ENCODE measurements at places on chromosomes 5 and 9. TPM values are rescaled to one million over a fixed set of nuclear protein-coding genes. Genes with fewer than 3 reads are reported as not detected.

DNA sequence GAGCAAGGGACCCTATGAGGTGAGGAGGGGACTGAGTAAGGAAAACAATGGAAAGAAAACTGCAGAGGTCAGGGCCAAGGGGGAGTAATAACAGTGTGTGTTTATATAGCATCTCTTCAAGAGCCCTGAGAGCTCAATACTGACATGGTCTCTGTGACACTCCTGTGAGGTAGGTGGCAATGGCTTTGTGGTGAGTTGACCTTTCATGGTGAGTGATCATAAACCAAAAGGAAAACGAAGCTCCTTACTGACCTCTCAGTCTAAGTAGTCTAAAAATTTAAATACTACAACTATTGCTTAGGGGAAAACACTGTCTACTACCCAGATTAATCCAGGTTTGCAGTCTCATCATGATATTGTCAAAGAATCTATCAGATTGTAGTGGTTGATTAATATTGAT is 130.9 kb downstream of the SNCAIP start:
- no peak overlapping the region for H3K4me3 ChIP-seq
- DNase-seq, result no peak
- H3K36me3 ChIP-seq, result no peaks in the 10 kb centered on the region
- no peaks in the 10 kb centered on the region for H3K4me1 ChIP-seq
- no peak overlapping the region for H3K27ac ChIP-seq

DNA sequence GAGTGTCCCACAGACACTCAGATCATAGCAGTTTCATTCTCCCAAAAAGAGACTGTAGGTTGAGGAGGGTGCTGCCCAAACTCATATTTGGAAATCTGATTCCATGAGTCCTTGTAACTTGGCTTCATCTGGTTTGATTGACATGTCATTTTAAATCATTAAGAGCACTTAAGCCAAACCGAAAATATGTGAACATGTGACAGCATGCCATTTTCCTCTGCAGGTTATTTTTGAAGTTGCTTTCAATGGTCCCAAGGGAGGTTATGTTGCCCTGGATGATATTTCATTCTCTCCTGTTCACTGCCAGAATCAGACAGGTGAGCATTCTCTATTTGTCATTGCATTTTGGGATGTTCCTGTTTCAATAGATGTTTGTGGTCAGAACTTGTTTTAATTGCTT is 87.6 kb downstream of the MAMDC2 start:
- H3K27ac ChIP-seq, result no peak overlapping the region
- no peak for DNase-seq
- no peaks in the 10 kb centered on the region for H3K27me3 ChIP-seq
- H3K4me1 ChIP-seq, result peaks cover 36% of the 10 kb centered on the region

- peaks cover 7% of the 10 kb centered on the region for H3K4me1 ChIP-seq
Observed at GRCh38 chr5:80781356-80781755, 126.6 kb upstream of the DHFR start.

DNA sequence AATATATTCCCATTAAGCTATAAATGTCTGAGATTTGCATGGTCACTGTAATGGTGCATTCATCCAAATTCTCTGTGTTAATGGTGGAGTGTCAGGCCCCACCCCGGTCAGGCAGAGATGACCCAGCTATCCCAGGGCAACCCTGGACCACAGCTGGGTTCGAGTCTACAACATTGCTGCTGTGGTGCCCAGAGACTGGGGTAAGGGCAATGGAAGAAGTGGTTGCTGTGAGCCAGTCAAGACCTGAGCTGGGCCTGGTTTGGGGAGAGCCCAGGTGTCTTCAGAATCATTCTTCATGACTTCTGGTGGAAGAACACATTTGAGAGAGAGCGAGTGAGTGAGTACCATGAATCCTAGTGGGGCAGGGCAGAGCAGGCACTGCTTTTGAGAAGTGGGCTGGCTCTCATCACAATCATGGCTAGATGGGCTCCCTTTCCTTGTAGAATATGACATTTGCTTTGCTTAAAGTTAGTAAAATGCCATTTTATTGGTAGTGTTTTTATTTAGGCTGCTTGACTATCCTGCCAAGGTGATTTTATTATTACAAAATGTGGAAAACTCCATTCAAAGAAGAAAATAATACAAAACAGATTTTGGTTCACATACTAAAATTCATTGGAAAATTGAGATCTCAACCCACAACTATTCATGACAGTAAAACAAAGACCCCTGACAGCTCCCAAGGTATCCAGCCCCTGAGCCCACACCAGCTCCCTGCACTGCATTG is 125.8 kb upstream of the SLC25A48 start:
- peaks cover 35% of the 10 kb centered on the region for H3K27me3 ChIP-seq
- no peaks in the 10 kb centered on the region for H3K36me3 ChIP-seq
- H3K27ac ChIP-seq, result no peak overlapping the region
- no peaks in the 10 kb centered on the region for H3K4me1 ChIP-seq

GRCh38 chr5:131965826-131966415 is 20.5 kb upstream of the MEIKIN start:
- no peak overlapping the region for H3K27ac ChIP-seq
- no peak for DNase-seq
- no peaks in the 10 kb centered on the region for H3K36me3 ChIP-seq
- H3K4me1 ChIP-seq, result no peaks in the 10 kb centered on the region

GRCh38 chr5:53472720-53473510 is 7.5 kb upstream of the FST start:
- no peak overlapping the region for H3K4me3 ChIP-seq
- no peaks in the 10 kb centered on the region for H3K4me1 ChIP-seq
- H3K36me3 ChIP-seq, result no peaks in the 10 kb centered on the region
- H3K27ac ChIP-seq, result no peak overlapping the region
- DNase-seq, result no peak
- no peaks in the 10 kb centered on the region for H3K27me3 ChIP-seq

DNA sequence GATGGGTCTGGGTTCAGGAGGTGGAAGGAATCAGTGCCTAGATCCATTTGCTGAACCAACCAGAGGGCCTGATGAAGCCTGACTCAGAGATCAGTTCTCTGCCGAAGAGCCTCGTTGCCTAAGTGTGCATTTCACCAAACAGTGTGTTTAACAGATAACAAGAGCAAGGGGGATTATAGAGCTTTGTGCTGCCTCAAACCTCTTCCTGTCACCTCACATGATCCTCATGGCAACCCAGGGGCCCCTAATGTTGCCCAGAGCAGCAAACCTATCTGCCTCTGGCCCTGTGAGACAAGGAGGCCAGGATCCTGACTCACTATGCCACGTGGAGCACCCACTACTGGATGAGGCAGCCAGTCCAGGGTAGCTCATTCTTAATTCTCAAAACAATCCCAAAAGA is 66.3 kb upstream of the EPB41L4B start:
- H3K27me3 ChIP-seq, result no peaks in the 10 kb centered on the region
- no peak overlapping the region for H3K27ac ChIP-seq
- H3K4me1 ChIP-seq, result no peaks in the 10 kb centered on the region
- no peak overlapping the region for H3K4me3 ChIP-seq

DNA sequence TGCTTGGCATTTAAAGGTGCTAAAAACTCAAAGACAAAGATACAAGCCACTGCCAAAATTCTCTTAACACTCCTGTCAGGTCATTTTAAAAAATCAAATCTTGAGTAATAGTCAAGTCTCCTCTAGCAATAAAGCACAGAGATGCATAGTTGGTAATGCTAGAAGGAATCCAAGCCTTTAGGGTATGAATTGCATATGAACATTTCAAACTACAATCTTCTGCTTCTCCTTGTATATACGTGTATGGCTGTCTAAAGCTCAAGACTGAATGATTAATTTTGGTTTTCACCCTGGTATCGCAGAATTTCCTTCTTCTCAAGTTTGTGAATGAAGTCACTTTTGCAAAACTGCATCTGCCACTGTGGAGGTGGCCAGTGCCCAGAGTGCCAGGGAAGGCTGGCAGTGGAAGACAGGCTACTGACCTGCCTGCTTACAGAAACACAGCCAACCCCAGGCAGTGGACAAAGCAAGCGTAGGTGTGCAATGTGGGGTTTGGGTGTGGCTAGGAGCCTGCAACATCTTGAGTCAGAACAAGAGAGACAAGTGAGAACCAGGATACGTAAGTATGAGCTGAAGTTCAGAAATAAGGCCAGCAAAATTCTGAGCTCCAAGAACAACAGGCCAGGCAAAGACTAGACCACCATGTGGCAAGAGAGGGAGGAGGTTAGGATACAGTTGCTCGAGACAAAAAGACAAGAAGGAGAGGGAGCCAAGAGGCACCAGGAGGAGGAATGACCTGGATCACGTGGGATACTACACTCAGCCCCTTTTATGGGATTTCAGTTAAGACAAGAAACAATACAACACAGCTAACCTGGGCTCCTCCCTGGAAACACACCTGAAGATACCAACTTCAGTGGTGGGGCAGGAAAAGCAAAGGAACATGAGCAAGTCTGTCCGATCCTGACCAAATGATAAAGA is 22.6 kb downstream of the MYO10 start:
- H3K36me3 ChIP-seq, result peaks cover 4% of the 10 kb centered on the region
- no peak for DNase-seq
- peak overlapping the region; percentile 45 for H3K27ac ChIP-seq
- H3K27me3 ChIP-seq, result no peaks in the 10 kb centered on the region

DNA sequence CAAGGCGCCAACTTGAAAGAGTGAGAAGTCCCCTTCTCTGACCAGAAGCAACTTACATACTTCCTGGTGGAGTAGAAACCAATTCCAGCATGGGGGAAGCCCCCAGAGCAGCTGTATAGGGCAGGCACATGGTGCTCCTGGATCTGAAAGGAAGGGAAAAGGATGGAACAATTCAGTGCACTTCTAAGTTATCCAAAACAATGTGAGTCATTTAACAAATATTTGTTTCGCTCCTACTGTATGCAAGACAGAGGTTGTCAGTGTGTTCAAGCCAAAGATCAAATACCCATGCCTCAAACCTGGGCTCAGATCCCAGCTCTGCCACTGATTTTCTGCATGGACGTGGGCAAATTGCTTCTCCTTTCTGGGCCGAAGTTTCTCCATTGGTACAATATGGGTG is 67.1 kb downstream of the LHX2 start:
- DNase-seq, result peak; percentile 53
- no peaks in the 10 kb centered on the region for H3K36me3 ChIP-seq
- peaks cover 14% of the 10 kb centered on the region for H3K4me1 ChIP-seq
- no peak overlapping the region for H3K27ac ChIP-seq
- peaks cover 25% of the 10 kb centered on the region for H3K27me3 ChIP-seq

DNA sequence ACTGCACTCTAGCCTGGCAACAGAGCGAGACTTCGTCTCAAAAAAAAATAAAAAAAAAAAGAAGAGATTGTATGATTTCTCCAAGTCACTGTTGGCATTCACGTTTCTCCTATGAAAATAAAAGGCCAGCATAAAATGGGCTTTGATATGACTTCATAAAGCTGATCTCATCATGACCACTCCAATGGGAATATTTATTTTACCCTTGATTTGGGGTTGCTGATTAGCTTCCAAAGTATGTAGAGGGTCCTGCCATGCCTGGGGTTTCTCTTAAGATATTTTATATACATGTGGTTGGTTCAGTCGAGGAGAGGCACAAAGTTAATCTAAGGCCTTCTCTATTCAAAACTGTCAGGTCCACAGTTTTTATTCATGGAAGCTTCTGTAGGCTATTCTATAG is 247.0 kb upstream of the TNC start:
- no peak for DNase-seq
- H3K36me3 ChIP-seq, result no peaks in the 10 kb centered on the region
- no peak overlapping the region for H3K27ac ChIP-seq
- H3K27me3 ChIP-seq, result no peaks in the 10 kb centered on the region
- H3K4me3 ChIP-seq, result no peak overlapping the region

DNA sequence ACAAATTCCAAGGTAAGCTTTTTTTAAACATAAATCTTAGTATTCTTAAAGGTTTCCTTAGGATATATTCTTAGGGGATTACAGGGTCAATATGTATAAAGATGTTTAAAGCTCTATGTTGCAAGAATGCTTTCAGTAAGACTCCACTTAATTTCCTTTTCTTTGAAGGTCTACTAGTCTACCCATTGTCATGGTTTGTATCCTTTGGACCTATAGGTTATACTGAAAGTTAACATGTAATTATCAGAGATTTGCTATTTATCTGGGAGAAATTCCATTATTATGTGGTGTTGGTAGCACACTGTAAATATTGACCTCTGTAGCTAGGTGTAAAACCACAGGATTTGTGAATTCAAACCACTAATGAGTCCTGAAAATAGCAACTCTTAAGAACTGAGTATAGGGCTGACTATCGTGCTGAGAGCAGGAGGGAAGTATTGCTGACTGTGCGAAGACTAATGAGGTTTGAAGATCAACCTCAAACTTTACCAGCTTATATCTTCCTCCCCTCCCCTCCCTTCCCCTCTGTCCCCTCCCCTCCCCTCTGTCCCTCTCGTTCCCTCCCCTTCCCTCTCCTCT is 85.6 kb downstream of the GADD45G start:
- no peaks in the 10 kb centered on the region for H3K4me1 ChIP-seq
- no peaks in the 10 kb centered on the region for H3K27me3 ChIP-seq
- no peak overlapping the region for H3K4me3 ChIP-seq
- H3K27ac ChIP-seq, result no peak overlapping the region

- H3K4me1 ChIP-seq, result peaks cover 20% of the 10 kb centered on the region
- peak overlapping the region; percentile 71 for H3K27ac ChIP-seq
- DNase-seq, result peak; percentile 78
- no peaks in the 10 kb centered on the region for H3K27me3 ChIP-seq
Observed at GRCh38 chr5:39464088-39464487, 39.3 kb upstream of the DAB2 start.

DNA sequence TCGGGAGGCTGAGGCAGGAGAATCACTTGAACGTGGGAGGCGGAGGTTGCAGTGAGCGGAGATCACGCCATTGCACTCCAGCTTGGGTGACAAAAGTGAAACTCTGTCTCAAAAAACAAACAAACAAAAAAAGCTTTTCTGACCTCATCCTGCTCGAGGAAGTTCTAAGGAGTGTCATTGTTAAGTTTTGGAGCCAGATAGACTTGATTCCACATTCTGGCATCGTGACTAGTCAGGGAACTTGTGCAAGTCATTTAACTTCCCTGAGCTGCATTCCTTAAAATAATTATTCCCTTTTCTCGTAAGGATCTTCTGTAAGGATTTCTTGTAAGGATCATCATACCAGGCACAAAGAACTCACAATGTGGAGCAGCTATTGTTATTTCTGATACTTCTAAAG is 26.2 kb downstream of the SNX24 start:
- no peaks in the 10 kb centered on the region for H3K36me3 ChIP-seq
- DNase-seq, result no peak
- H3K4me1 ChIP-seq, result peaks cover 6% of the 10 kb centered on the region
- no peak overlapping the region for H3K4me3 ChIP-seq

- H3K27ac ChIP-seq, result peak overlapping the region; percentile 9
- peaks cover 4% of the 10 kb centered on the region for H3K4me1 ChIP-seq
- DNase-seq, result peak; percentile 22
- peak overlapping the region; percentile 40 for H3K4me3 ChIP-seq
- no peaks in the 10 kb centered on the region for H3K36me3 ChIP-seq
Observed at GRCh38 chr5:143434261-143435209, 31.0 kb upstream of the NR3C1 start.

IRF1 gene
- 22.1 TPM for total RNA-seq

DNM1 gene
- total RNA-seq, result 3.6 TPM

RNF208 gene
- 0.29 TPM for total RNA-seq

PCDHGB4 gene
- total RNA-seq, result 15.9 TPM

OR1J2 gene
- 0.29 TPM for total RNA-seq

LRRC19 gene
- total RNA-seq, result under 0.01 TPM

ZBTB26 gene
- total RNA-seq, result 5.0 TPM

EIF4E1B gene
- not detected for total RNA-seq
